ENCODE measurements at places on chromosomes 1 and 21.
A peak's percentile ranks its signal among the peaks of the same experiment; 100 is the strongest.

DNA sequence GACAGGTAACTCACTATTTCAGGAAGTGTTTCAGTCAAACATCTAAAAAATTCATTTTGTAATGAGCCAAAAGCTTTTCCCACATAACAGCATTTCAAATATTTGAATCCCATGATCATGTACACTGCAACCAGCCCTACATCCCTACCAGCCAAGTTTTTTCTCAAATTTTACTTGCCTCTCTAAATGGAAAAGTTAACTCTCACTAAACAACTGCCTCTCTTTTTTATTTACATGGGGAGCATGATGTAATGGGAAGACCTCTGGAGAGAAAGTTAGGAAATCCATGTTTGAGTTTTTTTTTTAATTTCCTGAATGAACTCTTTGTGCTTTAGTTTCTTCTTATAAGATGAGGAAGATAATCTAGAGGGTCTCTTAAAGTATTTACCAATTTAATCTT is 70.5 kb downstream of the TTLL7 start:
- no peak for DNase-seq

DNA sequence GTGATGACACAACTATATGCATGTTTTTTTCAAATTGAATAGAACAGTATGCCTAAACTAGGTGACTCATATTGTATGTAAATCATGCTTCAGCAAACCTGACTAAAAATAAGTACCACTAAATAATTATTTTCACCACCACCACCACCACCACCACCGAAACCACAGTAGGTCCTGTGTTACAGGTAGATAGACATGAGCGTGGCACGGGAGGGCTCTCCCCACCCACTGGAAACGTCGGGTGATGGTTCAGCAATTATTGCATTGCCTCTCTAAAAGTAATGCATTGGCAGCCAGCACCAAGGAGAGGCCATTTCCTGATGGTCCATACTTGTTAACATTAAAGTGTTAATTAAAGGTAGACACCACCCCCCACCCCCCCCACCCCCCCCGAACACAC is 297.0 kb upstream of the NCAM2 start:
- no peak for DNase-seq

DNA sequence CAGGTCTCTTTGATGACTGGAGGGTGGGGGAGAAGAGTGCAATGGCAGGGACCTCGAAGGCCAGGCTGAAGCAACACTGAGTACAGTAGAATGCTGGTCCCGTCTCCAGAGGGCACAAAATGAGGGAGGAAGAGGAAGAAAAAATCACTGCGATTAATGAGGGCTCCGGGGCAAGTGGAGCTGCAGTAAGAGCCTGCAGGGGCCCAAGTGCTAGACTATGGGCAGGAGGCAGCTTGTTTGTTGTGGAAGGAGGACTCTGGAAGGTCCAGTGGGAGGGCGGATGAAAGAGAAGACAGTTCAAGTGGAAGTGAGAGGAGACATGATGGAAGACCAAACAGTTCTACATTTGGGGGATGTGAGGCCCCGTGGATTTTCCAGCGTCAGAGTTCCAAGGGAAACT is 17.4 kb downstream of the TMCC2 start:
- no peak for DNase-seq

GRCh38 chr1:156677616-156678596 is 699 bp upstream of the NES start:
- DNase-seq, result peak; percentile 19

DNA sequence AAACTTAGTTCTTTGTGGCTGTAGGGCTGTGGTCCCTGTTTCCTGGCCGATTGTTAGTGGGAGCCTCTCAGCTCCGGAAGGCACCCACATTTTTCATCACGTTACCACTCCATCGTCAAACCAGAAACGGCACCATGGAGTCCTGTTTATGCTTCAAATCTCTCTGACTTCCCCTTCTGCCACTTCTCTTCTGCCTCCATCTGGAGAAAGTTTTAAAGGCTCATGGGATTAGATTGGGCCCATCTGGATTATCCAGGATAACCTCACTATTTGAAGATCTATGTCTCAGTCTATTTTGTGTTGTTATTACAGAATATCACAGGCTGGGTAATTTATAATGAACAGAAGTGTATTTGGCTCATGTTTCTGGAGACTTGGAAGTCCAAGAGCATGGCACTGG is 19.3 kb upstream of the IL22RA1 start:
- no peak for DNase-seq

GRCh38 chr1:212077028-212077427 is 41.5 kb downstream of the DTL start:
- no peak for DNase-seq

DNA sequence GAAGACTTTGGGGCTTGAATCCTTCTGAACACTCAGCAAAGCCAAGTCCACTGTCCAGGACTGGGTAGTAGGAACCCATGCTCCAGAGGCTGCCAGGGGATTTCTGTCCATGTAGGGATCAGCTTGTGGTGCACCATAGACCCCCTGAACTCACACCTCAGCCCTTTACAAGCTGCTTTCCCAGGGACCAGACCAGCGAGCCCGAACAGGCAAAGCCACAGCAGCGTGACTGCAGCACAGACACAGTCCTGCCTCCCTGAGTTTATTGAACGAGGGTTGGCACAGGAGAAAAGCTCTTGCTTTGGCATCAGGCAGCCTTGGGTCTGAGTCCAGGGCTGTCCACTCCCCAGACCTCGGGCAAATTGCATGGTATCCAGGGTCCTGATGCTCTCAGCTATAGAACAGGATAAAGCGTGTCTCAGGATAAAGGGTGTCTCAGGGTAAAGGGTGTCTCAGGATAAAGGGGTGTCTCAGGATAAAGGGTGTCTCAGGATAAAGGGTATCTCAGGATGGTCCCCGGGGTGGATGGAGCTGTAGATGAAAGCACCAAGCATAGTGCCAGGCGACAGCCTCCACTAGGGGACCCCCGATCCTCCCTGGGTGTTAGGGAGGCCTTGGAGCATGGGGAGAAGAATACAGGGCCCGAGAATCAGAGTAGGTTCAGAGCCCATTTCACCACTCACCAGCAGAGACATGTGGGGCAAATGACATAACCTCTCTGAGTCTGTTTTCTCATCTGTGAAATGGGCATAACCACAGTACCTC is 648.8 kb downstream of the NPHP4 start:
- no peak for DNase-seq

DNA sequence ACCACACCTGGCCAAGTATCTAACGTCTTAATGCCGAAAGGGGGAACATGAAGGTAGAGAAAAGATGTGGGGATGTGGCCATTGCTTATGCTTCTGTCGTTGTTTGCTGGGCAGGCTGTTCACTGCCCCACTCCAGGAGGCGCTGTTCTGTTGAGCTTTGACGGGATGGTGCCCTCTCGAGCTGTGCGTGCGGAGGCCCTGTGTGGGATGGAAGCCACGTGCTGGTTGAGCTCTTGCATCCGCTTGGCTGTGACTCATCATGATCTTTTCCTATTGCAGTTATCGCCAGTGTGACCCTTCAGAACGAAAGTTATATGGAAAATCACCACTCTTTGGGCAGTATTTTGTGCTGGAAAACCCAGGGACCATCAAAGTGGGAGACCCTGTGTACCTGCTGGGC is 26.3 kb downstream of the MTARC1 start:
- DNase-seq, result no peak

GRCh38 chr1:14897997-14898645 is 255.4 kb upstream of the TMEM51 start:
- no peak for DNase-seq

GRCh38 chr1:29114654-29115053 is 9.0 kb downstream of the TMEM200B start:
- no peak for DNase-seq

- no peak for DNase-seq
These were observed 8.3 kb upstream of the TNFRSF1B start for GRCh38 chr1:12158357-12159092.

DNA sequence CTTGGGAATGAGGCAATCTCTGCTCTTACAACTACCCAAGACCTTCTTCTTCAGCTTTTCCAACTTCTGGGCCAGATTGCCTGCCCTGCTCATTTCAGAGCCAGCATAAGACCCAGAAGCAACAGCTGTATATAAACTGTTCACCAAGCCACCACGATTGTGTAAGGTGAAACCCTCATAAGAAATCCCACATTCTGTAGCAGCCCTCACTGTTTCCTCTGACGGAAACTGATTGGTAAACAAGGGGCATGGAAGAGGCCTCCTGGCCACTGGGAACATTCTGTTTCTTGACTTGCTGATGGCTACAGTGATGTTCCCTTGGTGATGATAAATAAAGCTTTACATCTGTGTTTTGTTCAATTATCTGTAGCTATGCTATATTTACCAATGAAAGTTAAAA is 39.7 kb upstream of the EXO1 start:
- DNase-seq, result no peak

DNA sequence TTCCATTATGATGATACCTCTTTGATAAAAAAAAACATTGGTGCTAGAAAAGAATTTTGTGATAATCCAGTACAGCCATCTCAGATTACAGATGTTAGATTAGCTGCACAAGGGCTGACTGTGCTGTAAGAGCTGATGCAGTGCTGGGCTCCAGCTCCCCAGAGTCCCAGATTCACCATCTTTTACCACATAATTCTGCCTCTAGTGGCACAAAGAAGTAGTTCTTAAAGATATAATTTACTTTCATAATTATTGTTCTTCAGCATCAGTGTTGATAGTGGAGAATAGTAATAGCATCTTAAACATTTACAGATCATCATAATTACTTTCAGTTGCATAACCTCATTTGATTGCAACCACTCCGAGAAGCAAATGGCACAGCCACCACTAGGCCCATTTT is 262.1 kb downstream of the BRINP2 start:
- DNase-seq, result no peak

DNA sequence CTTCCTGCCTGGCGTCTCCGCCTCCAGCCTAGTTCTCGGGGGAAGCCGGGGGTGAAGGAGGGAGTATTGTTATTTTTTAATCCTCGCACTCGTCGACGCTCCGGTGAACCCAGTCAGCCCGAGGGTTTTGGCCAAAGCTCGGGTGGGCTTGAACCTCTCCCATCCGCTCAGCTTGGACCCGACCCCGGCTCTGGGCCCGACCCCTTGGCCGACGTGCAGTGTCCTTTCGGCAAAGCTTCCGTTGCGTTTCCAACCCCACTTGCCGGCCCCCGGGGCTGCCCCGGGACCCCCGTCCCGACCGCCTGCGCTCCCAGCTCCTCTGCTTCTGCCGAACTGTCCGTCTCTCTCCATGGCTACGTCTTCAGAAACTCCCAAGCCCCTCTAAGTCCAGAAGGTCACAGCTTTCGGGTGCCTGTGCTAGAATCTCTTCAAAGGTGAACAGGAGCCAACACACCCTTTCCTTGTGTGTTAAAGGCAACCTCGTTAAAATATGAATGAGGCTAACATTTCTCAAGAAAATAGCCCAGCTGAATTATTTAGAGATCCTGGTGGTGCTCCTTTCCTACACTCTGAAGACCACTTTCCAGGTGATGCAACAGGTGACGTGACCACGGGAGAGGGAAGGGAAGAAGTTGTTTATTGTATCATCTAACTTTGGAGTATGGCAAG is 647 bp downstream of the DESI2 start:
- no peak for DNase-seq

DNA sequence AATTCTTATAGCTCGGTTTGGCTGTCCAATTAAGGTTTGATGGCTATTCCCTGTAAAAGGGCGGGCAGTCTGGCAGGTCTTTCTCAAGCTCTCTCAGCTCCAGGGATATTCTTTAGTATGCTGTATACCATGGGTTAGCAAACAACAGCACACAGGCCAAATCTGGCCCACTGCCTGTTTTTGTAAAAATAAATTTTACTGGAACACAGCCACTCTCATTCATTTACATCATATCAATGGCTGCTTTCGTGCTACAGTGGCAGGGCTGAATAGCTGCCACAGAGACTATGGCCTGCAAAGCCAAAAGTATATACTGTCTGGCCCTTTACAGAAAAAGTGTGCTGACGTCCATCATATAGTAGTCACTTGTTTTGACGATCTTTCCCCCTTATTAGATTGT is 32.0 kb downstream of the MACO1 start:
- no peak for DNase-seq
